ENCODE measurements at places on chromosomes 2 and 18.

GRCh38 chr2:119255760-119256581, 32.3 kb downstream of the STEAP3 start:
- peak; percentile 11 for DNase-seq

GRCh38 chr18:3528231-3528630, 78.3 kb downstream of the TGIF1 start:
- no peak for DNase-seq

GRCh38 chr2:241223211-241224017, 34.9 kb downstream of the ANO7 start:
- DNase-seq: no peak

- no peak for DNase-seq
Observed at GRCh38 chr2:183868707-183869106, 729.6 kb upstream of the ZNF804A start.

DNA sequence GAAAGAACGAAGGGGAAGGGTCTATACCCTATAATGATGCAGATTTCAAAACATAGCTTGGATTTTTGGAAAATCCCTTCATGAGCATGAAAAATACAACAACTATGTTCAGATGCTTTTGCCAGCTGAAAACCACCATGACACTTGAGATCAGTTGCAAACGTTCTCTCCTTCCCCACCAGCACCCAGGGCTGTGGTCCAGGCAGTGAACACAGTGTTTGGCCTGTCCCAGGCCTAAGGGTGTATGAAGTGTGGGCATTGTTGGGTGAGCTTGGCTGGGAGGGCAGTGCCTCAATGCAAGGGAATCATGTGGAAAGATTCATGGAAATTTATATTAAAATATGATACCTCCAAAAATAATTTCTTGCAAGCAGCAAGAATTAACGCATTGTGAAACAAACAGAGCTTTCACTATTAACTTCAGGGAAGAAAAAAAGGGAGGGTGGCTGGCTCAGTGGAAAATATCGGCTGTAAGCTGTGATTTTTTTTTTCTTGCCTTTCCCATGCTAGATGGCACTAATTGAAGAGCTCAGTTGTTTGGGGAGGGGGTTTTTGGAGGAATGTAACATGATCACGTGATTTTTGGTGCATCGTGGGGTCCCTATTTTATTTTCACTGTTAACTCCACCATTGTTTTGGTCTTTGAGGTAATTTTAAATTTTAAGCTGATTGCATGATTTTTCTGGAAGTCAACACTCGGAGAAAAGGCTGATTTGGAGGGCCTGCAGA, 52.0 kb downstream of the CDC42EP3 start:
- no peak for DNase-seq

DNA sequence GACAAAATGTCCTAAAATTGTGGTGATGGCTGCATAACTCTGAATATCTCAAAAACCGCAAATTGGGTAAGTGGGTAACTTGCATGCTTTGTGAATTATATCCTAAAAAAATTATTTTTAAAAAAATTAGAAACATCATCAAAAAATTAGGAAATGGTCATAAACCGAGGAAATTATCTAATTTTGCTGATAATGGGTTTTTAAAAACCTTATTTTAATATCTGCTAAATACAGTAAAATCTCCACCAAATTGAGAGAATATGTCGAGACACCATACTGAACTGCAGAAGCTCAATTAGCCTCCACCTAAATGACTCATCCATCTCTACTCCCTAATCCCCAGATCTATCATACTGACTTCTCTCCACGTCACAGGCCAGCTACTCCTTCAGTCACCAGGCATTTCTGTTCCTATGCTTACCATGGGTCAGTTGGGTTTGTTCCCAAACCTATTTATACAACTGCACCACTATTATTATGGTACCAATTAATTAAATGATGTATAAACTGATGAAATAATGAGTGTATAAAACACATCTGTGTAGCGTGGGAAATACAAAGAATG, 36.1 kb downstream of the SPIRE1 start:
- no peak for DNase-seq

DNA sequence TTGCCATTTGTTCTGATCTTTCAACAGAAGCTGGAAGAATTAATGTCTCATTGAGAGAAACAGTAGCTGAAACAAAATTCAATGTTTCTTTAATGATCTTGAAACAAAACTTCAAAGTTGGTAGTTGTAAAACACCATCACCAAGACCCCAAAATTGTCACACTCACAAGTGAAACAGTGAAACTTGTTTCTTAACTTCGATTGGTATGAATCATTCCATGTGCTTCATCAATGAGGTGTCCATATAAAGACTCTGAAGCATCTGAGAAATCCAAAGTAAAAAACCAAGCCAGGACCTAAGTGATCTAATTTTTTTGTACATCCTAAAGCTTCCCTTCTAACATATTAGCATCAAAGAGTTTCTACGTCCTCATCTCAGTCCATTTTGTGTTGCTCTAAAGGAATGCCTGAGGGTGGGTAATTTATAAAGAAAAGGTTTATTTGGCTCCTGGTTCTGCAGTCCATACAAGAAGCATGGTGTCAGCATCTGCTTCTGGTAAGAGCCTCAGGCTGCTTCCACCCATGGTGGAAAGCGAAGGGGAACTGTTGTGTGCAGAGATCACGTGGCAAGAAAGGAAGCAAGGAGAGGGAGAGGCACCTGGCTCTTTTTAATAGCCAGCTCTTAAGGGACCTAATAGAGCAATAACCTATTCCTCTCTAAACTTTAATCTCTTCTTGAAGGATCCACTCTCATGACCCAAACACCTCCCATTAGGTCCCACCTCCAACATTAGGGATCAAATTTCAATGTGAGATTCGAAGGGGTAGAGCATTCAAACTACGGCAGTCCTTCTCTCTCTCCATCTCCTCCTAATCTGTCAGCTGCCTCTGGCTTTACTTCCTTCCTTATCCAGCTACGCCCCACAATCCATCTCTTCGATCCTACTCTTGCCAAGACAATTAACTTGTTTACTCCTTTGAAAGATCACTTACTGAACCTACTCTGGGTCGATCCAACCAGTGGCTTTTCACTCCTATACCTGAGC, 20.7 kb upstream of the TLK1 start:
- peak; percentile 69 for DNase-seq

Data from NCI-H524 treated with DMSO at 0.1 percent for 48 hours (cell line).